ENCODE measurements at places on chromosomes 5 and 9.

GRCh38 chr5:67248703-67249589 lies 52.3 kb upstream of the CD180 start:
- DNase-seq, result no peak

DNA sequence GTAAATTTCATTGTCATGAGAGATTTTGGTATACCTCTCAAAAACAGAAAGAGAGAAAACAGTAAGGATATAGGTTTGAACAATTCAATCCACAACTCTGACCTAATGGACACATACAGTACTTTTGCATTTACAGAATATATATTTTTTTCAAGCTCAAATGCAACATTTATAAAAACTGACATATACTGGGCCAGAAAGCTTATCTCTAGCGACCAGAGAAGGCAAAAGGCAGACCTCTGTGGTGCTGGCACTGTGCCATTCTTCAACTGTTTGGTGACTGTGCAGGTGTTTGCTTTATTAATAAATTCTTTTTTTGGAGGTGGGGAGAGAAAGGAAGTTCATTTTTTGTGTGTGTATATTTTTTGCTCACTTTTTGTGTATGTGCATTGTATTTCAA lies 6.0 kb upstream of the PLAC8L1 start:
- DNase-seq, result no peak

DNA sequence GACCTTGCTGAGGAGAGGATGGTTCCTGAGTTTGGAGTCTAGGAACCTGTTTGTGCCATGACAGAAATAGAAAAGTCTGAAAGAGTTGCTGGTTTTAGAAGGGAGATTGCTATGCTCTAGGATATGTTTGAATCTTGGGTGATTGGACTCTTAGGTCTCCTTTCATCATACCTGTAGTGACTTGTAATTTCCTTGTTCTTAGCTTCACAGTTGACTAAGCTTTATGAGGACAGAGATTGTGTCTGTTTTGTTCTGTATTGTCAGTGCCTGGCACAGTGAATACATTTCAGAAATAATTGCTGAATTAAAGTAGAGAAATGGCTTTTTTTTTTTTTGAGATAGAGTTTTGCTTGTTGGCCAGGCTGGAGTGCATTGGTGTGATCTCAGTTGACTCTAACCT lies 31.5 kb downstream of the GAPVD1 start:
- no peak for DNase-seq

DNA sequence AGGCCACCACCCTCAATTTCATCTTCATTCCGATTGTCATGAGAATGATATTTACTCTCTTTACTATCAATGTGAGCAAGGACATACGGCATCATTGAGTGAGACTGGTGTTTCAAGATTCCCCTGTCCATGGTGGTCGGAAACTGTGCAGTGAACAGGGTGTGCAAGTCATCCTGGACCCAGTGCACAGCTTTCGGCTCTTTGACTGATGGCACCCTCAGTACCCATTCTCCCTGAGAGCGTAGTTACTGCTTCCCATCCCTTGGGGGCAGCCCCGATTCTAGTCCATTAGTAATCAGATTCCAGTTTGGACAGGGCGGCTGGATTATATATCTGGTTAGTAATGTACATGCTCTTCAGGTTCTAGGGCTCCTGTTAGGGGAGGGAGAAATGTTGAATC lies 61.7 kb upstream of the SUB1 start:
- no peak for DNase-seq

GRCh38 chr5:59673438-59674058 lies 220.0 kb downstream of the PDE4D start:
- no peak for DNase-seq

DNA sequence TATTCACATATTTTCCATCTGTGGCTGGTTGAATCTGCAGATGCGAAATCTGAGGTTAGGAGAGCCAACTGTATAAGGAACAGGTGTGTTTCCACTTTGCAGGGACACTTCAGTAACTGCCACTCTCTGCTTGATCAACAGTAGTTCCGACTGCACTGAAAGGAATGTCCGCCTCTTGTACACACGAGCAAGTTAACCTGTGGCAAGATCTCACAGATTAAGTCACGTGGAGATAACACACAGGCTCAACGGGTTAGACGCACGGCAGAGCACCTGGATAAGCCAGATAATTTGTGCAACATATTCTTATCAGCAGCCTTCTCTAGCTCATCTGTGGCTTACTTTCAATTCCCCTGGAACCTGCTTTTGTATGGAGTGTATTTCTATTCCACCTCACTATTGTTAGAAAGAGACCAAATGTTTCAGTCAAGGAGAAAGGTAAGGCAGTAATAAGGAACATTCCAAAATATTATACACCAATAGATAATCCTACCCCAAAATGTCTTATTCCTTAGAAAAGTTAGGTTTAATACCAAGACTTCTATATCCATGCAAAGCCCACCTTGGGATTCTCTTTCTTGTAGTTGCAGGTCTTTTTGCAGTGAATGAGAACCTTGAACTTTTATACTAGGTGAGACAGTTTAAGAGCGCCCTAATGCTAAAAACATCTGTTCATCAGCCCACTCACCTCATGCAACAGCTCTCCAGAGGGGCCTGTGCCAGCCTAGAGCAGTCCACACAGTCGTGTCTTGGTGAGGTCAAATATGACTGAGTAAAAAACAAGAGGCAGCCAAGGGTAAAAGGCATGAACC lies 6.5 kb upstream of the C9 start:
- DNase-seq, result no peak

DNA sequence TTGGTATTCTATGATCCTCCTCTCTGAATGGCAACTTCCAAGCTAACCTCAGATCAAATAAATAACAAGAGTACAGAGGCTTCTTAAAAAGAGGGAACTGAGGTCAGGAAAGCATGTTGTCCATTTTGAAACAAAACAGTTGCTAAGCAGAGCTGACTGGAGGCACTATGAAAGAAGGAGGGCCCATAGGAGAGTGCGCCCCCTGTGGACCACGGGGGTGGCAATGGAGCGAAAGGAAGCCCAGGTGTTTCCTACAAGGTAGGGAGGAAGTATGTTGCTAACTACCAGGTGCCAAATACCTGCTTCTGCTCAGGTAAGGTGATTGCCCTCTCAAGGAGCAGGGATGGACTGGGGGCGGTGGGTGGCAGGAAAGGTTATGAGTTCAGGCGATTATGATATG lies 101.8 kb upstream of the MAST4 start:
- no peak for DNase-seq

GRCh38 chr5:173108914-173109313 lies 35.4 kb upstream of the BNIP1 start:
- no peak for DNase-seq

Measured in NCI-H1417 treated with DMSO at 0.1 percent for 48 hours (cell line).